Activated T-cell treated with anti-CD3 and anti-CD28 coated beads, Interleukin-2, amount 50 U/mL, for 72 hours (primary cell): ENCODE measurements at places on chromosomes 4 and X. TPM values are rescaled to one million over a fixed set of nuclear protein-coding genes. Genes with fewer than 3 reads are reported as not detected.

Gene RAB40A
- total RNA-seq, result 0.21 TPM

Gene CLDN2
- not detected for total RNA-seq

Gene CENPVL2
- total RNA-seq, result not detected

Gene SPP1
- total RNA-seq, result 0.19 TPM

Gene AWAT2
- total RNA-seq, result not detected

Gene MAGEB17
- not detected for total RNA-seq
